ENCODE measurements at places on chromosomes 3 and 15. TPM values are rescaled to one million over a fixed set of nuclear protein-coding genes. Genes with fewer than 3 reads are reported as not detected.

GRCh38 chr15:85125056-85125661, 143.5 kb downstream of the PDE8A start:
- H3K27me3 ChIP-seq = no peaks in the 10 kb centered on the region
- DNase-seq = no peak
- H3K4me3 ChIP-seq = no peak overlapping the region
- no peak overlapping the region for H3K27ac ChIP-seq
- no peaks in the 10 kb centered on the region for H3K4me1 ChIP-seq

- peaks cover 22% of the 10 kb centered on the region for H3K36me3 ChIP-seq
- no peak overlapping the region for H3K4me3 ChIP-seq
- peaks cover 7% of the 10 kb centered on the region for H3K4me1 ChIP-seq
- no peak for DNase-seq
- H3K27me3 ChIP-seq = no peaks in the 10 kb centered on the region
These were observed 28.6 kb downstream of the AP3S2 start for GRCh38 chr15:89864958-89865739.

DNA sequence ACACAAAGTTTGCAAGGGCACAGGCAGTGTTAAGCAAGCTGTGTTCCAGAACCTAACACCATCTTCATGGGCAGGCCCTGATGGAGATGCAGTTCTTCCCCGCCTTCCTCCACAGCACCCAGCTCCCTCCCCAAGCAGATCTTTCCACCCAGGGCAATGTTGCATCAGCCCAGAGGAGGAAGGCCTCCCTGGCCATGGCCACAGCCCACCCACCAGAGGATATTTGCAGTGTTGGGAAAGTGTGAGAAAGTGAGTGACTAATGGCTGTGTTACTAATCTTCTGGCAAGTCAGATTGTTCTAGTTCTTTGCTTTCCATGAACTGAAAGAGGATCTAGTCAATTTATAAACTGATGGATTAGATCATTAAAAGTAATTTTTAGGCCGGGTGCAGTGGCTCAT, 42.0 kb upstream of the ATP10A start:
- H3K27me3 ChIP-seq = no peaks in the 10 kb centered on the region
- no peak overlapping the region for H3K4me3 ChIP-seq
- H3K4me1 ChIP-seq = peaks cover 4% of the 10 kb centered on the region
- DNase-seq = no peak

- no peaks in the 10 kb centered on the region for H3K27me3 ChIP-seq
- H3K4me3 ChIP-seq = no peak overlapping the region
- H3K36me3 ChIP-seq = no peaks in the 10 kb centered on the region
- H3K4me1 ChIP-seq = no peaks in the 10 kb centered on the region
These were observed 293.3 kb upstream of the THBS1 start for GRCh38 chr15:39287322-39288195.

- no peak for DNase-seq
- H3K27me3 ChIP-seq = no peaks in the 10 kb centered on the region
- H3K4me3 ChIP-seq = no peak overlapping the region
- H3K27ac ChIP-seq = no peak overlapping the region
- H3K4me1 ChIP-seq = peaks cover 15% of the 10 kb centered on the region
These were observed 393.5 kb upstream of the TBL1XR1 start for GRCh38 chr3:177590826-177591225.

The SSUH2 gene
- 0.11 TPM for total RNA-seq

DNA sequence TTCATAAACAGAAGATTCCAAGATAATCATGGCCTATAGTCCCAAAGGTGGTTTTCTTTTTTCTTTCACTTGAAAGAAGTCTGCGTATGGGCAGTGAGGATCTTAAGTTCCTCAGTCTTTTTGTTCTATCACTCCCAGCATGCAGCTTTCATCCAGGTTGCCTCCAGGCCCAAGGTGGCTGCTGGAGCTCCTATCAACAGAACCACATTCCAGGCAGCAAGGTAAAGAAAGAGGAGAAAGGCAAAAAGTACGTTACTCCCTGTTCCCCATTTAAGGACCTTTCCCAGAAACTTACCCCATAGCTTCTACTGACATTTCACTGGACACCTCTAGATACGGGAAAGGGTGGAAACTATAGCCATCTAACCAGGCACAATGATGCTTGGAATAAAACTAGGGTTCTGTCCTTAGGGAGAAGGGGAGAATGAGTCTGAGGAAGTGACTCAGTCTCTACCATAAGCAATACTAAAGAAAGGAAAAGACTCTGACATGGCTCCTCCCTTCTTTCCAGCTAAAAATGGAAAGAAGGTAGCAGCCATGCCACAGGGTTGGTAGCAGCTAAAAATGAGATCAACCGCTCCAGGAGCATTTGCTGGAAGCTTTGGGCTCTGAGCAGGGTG, 313.9 kb upstream of the NR2E3 start:
- no peaks in the 10 kb centered on the region for H3K36me3 ChIP-seq
- no peak for DNase-seq
- H3K4me1 ChIP-seq = no peaks in the 10 kb centered on the region
